ENCODE measurements at places on chromosomes 11 and 22.

DNA sequence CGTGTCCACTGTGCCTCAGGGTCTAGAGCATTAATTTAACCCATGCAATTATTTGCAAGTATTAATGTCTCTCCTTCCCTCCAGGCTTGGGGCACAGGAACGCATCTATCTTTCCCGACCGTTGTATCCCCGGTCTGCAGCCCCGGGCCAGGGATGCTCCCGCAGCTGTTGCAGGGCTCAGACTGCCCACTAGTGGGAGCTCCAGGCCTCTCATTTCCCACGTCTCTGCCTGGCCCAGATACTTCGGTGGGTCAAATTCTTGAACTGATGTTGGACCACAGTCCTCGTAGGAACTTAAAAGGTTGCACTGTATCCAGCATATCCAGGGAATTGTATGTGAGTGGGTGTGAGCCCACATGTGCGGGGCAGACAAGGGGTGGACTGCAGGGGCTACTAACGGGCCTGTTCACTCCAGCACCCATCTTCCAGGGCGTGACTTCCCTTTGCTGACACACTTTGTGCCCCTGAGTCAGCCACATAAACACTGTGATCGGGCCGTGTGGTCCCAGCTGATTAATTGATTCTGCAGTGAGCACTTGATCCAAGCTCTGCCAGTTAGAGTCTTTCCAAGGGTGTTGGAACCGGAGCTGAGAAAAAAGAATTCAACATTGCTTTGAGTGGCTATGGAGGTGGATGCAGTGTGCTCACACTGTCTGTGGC is 451.3 kb downstream of the TBC1D22A start:
- DNase-seq = peak; percentile 71

DNA sequence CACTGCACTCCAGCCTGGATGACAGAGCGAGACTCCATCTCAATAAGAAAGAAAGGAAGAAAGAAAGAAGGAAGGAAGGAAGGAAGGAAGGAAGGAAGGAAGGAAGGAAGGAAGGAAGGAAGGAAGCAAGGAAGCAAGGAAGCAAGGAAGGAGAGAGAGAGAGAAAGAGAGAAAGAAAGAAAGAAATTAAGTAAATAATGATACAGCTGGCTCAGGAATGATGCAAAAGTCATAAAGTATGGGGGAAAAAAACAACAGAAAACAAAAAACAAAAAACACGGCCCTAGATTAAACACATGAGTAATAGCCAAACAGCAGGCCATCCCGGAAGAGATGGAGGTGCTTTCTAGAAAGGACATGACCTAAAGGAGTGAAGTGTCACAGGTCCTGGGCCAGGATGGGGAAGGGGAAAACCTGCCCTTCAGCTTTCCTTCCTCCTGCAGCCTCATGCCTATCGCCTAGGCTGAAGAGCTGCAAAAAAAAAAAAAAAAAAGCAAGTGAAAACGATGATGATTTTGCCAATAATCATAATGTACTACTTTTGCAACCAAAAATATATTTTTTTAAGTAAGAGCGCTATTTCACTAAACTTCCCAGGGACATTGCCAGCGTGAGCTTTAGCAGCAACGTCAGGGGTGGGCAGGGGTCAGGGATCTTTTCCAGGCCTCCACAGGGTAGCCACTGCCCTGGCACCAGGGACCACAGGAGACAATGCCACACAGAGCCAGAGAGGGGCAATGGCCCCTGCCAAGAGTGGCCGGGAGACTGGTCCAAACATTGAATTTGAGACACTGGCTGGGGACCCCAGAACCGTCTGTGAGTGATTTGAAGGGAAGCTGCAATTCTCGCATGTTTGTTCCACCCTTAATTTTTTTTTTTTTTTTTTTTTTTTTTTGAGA is 28.2 kb upstream of the TMPRSS4 start:
- DNase-seq = no peak

DNA sequence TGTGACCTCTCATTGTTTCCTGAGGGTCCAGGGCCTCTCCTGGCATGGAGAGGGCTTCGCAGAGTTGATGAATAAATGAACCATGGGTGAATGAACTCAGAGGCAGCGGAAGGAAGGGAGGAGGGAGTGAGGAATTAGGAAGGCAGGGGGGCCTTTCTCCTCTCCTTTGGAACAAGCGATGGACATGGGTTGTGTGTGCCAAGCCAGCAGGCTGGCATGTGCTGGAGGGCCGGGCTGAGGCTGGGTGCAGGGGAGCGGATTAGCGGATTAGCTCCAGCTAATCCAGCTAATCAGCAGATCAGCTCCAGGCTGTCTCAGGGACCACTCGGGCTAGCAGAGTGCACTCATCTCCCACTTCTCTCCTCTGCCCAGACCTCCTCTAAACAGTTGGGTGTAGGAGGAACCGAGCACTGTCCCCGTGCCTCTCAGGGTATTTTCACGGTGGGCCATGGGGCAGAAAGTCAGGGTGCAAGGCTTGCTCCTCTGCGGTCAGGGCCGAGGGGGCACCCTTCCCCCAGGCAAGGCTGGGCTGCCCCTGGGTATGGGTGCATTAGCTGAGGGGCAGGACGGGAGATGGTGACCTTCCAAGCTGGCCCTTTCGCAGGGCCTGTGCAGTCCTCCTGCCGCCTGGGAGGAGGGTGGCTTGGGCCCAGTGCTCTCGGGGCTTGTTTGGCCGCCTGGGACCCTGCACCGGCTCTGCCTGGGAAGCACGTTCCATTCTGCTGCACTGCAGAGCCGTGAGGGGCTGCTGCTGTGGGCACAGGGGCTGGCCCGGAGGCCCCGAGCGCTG is 120.3 kb upstream of the B3GAT1 start:
- no peak for DNase-seq

DNA sequence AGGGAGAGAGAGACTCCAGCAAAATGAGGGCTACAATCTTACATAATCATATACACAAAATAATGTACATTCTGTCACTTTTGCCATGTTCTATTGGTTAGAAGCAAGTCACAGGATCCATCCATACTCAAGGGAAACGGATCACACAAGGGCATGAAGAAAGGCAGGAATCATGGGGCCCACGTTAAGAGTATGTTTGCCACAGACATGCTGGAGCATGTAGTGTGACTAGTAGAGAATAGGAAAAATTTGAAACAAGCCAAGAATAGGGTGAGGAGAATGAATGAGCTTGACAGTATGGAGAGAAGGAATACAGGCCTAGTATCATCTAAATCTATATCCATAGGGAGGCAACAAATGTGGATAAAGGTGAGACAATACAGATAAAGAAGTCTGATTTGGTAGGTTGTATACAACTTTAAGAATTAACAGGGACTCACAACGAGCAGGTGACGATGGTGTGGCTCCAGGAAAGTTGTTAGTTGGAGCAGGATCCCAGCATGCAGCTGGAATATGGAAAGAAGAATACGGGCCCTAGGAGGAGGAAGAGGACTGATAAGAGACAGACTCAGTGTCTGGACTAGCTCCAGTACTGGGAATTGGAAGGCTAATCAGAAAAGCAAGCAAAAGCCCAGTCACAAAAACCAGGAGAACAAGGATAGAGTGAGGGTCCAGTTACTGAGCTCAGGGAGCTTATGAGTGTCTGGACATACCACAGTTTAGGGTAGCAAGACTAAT is 301.7 kb upstream of the PITPNB start:
- DNase-seq = no peak

GRCh38 chr22:26168330-26168851 is 871 bp upstream of the SEZ6L start:
- DNase-seq = no peak

GRCh38 chr11:46450846-46451477 is 59.4 kb upstream of the CHRM4 start:
- DNase-seq = no peak

DNA sequence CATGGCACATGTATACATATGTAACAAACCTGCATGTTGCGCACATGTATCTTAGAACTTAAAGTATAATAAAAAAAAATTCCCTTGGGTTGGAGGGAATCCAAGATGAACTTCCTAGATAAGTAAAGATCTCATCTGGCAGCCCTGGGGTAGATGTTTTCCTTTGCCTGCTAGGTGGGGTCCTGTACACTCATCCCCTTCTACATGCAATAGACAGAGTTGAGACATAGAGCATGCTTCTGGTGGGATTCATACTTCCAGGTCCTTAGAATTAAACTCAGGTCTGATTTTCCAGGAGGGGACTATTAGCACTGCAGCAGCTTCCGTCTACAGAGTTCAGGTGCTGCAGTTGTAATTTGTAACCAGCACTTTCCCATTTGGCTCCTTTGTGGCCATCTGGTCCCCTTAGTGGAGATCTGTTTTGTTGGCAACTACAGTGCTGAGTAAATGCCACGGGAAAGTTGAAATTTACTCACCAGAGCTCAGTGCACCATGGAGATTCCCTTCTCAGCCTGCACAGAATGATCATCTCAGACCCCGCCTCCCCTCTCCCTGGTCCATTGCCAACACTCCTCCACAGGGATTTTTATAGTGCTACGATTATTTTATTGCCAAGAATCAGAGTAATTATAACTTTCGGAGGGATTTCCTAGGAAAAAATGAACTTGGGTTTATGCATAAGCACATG is 220.1 kb upstream of the E2F8 start:
- no peak for DNase-seq

- DNase-seq = peak; percentile 73
Observed at GRCh38 chr11:85682330-85683305, 3.4 kb downstream of the CCDC89 start.

GRCh38 chr22:30080805-30081204 is 541 bp downstream of the HORMAD2 start:
- no peak for DNase-seq

DNA sequence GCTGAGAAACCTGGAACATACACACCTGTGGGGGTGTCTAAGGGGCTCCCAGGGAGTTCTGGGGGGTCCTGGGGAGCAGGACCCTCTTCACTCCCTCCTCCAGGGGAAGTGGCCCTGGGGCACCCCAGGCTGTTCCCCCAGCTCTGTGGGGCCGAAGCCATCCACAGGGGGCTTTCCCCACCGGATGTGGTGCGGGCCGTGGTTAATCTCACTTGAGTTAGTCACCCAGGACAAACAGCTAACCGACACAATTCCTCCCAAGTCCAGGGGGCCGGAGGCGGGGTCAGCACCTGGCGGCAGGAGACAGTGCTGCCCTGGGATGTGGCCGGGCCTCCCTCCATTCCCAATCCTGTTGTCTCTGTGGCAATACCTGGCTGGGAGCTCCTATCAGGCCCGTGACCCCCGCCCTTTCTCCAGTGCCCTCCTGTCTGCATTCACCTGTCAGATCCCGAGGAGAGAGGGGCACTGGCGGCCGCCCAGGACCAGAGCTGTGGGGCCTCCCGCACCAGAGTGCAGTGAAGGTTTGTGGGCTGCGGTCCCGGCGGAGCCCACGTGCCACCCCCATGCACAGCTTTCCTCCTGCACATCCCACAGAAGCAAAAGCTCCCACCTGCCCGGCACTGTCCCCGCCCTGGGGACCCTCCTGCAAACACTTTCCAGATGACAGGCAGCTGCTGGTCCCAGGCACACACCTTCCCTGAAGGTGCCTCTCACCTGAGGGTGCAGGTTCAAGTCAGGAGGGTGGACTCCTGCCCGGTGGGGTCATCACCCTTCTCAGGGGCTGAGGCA is 5.2 kb upstream of the MUC5AC start:
- peak; percentile 54 for DNase-seq

DNA sequence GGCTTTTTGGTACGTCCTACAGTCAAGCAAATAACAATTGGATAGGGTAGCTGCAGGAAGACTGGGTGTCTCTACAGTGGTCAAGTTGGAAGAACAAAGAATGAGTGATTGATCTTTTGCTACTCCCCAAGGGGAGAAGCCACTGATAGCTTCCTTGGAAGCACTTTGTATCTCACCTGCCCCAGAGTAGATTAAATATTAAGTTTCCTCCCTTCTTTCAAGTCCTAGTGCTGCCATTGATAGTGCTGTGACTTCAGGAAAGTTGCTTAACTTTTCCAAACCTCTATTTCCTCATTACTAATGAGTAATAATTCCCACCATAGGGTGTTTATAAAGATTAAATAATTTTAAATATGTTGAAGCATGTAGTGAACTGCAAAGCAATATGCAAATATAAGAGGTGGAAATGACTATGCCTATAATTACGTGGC is 35.6 kb upstream of the EHF start:
- no peak for DNase-seq

DNA sequence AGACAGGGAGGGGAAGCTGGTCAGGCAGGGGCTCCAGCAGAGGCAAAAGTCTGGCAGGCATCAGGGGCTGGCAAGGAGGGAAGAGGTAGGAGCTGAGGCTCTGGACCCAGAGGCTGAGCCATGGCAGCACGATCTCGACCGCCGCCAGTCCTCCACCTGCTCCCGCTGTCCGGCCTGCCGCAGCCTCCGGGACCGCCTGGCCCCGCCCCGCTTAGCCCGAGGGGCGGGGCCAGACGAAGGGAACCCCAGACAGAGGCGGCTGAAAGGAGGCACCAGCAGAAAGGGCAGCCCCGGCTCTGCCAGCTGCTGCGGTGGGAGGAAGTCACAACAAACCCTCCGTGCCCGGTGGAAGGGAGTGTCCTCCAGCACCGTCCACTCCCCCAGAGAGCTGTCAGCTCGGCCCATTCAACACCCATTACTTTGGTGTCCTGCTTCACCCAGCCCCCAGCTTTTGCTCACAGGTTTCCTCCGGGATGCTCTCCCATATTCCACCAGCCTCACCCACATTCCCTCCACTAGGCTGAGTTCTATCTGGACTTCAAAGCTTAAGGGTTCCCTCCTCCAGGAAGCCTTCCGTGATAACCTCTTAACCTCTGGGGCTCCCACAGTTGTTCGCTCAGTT is at the start of gene MFNG:
TSS of gene MFNG (minus strand) at position 161 of the 622 bp plus-strand sequence. CDS start 207 bp downstream, outside the sequence.
- DNase-seq = peak; percentile 78

GRCh38 chr11:96752221-96752620 is 362.4 kb downstream of the JRKL start:
- no peak for DNase-seq

- no peak for DNase-seq
Observed at GRCh38 chr11:112292785-112293407, 32.2 kb upstream of the PLET1 start.

DNA sequence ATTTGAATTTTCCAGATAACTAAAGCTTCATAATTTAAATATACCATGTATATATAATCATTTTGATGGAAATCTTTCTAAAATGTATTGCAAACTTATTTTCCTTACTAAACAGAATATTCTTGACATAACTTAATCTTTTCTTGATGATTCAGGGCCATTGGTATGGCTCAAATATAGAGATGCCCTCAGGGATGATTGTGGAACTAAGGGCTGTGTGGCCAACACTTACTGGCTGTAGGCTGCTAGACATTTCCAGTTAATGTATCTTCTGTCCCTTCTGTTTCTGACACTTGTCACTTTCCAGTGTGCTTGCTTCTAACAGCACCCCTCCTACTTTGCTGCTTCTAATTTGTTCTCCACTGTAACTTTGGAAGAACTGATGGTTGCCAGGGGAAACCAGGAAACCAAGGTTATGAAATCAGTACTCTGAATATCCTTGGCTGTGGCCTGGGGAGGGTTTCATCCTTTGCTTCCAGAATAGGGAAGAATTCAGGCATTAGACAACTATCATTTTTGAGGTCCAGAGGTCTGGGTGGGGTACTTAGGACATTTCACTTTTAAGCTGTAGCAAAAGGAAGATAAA is 697.2 kb downstream of the ETS1 start:
- DNase-seq = no peak

GRCh38 chr22:37972527-37972926 is 11.8 kb downstream of the SOX10 start:
- no peak for DNase-seq

GRCh38 chr11:19871531-19871930 is 158.9 kb downstream of the NAV2 start:
- no peak for DNase-seq
